ENCODE measurements at places on chromosomes 1 and 21. TPM values are rescaled to one million over a fixed set of nuclear protein-coding genes. Genes with fewer than 3 reads are reported as not detected.
A peak's percentile ranks its signal among the peaks of the same experiment; 100 is the strongest.

GRCh38 chr1:212689758-212690529, 9.7 kb downstream of the BATF3 start:
- DNase-seq: no peak

DNA sequence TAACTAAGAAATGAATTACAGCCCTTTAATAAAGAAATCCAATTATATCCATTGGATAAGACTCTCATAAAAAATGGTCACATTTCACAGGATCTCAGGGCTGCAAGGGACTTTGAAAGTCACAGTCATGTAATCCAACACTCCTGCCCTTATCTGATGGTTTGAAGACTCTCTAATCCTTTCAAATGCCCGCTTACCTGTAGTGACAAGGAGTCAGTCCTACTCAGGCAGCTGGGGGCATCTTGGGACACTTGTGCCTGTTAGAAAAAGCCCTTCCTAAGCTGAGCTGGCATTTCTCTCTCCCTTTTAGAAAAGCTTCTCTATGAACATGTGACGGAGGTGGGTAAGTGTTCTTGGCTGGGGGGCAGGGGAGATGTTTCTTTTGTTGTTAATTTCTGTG, 11.0 kb upstream of the ZNF691 start:
- DNase-seq: no peak

DNA sequence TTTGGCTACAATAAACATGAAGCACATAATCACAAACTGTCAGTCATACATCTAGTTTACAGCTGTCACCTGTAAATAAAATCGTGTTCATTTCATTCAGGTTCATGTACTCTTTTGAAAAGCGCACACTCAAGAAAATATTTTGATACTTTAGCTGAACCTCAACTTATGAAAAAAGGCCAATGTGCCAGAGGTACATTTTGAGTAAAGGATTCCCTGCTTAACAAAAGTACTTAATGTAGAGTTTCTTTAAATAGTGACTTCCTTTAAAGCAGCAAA, 37.7 kb upstream of the SLC30A10 start:
- DNase-seq: no peak

DNA sequence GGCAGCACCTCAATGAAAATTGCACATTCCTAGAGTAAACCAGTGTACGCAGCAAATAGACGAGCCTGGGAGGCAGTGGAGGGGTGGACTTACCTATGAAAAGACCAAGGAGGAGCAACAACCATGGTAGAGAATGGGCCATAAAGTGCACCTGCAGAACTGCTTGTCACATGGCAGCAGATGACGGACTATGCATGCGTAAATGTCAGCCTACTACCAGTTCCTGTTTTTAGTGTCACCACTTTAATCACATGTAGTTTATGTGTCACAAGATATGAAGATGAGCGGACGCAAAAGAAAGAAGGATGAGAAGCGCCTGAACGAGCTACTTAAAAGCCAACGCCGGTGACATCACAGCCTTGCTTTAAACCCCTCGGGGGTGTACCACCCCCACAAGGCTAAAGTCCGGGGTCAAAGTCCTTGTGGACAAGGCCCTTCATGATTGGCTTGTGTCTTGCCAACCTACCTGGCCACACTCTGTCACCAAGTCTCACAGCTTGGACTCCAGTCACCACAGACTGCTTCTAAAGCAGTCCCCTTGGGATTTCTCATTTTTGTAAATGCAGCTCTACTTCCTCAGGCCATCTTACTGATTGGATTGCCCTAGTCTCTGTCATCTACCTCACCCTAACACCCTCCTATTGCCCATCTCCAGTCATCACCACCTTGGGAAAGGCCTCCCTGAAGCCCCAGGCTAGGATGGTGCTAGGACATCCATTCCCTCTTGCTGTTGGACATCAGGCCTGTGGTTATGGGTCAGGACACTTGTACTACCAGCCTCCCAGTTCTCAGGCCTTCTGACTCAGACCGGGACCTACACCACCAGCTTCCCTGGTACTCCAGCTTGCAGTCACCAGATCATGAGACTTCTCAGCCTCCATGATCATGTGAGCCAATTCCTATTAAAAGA, 6.0 kb upstream of the LY9 start:
- no peak for DNase-seq

GRCh38 chr21:38712071-38712470, 93.7 kb upstream of the ETS2 start:
- no peak for DNase-seq

GRCh38 chr1:207248544-207249198, 72.8 kb upstream of the CD55 start:
- no peak for DNase-seq

The LAD1 gene
- not detected for total RNA-seq

- no peak for DNase-seq
Measured at GRCh38 chr1:6102532-6102845, 56.8 kb downstream of the KCNAB2 start.

GRCh38 chr1:54267815-54268761, 68.1 kb downstream of the MRPL37 start:
- DNase-seq: no peak

DNA sequence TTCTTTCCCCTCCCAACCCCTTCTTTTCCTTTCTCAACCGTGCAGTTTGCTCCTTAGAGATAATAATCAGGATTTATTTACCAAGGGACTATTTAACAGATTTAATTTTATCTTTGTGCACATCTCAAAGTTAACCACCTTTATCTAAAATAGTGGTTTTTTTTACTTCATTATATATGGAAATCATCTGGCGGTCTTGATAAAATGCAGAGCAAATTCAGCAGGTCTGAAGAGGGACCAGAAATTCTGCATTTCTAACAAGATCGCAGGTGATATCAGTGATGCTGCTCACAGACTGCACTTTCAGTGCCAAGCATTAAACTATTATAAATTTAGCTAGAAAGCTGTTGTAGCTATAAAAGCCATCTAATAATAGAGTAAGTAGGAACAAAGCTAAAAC, 83.4 kb upstream of the NEGR1 start:
- no peak for DNase-seq

DNA sequence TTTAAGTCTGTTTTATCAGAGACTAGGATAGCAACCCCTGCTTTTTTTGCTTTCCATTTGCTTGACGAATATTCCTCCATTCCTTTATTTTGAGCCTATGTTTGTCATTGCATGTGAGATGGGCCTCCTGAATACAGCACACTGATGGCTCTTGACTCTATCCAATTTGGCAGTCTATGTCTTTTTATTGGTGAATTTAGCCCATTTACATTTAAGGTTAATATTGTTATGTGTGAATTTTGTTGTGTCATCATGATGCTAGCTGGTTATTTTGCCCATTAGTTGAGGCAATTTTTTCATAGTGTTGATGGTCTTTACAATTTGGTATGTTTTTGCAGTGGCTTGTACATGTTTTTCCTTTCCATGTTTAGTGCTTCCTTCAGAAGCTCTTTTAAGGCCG, 50.7 kb upstream of the PDE4B start:
- no peak for DNase-seq

GRCh38 chr1:29332204-29332603, 95.9 kb downstream of the PTPRU start:
- peak; percentile 38 for DNase-seq

DNA sequence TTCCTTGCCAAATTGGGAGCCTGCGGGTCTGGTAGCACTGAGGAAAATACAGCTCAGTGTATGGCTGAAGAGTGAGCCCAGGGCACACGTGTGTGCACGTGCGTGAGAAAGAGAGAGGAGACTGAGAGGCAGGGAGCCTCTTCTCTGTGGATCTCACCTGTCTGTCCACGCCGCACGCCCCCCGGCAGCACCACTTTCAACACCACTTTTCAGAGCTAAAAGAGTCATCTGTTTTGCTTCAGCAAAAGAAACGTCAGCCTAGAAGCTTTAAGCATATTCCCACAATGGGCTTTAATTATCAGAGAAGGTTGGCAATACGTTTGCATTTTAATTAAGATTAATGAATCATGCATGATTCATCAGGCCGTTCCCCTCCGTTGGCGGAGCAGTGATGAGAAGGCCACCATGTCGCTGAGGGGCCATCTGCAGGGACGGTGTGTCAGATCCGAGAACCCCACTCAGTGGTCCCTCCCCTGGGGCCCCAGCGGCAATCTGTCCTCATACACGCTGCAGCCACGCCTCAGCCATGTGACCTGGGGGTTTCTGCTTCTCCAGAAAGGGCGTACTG, 56.8 kb downstream of the SIK1 start:
- no peak for DNase-seq

The EVI5 gene
- 2.9 TPM for total RNA-seq

DNA sequence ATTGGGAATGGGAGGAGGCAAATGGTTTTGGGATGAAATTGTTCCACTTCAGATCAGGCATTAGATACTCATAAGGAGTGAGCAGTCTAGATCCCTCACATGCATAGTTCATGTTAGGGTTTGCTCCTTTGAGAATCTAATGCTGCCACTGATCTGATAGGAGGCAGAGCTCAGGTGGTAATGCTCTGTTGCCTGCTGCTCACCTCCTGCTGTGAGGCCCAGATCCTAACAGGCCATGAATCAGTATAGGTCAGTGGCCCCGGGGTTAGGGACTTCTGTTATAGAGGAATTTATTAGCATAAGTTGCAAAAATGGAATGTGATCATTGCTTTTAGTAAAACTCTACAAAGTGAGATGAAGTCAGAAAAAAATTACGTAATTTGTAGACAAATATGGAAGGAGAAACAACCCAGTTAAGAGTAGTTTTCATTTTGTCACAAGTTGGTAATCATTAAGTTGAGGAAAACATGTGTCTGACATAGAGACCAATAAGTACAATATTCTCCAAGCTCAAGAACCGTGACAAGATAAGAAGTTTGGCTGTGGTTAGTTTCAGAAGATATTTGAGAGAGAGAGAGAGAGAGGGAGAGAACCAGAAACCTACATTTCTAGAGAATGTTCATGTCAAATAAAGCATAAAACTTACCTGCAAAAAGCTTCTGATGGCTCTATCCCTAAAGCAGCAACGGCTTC, 689.7 kb upstream of the PRMT6 start:
- no peak for DNase-seq

The LRRC3 gene
- 3.8 TPM for total RNA-seq

DNA sequence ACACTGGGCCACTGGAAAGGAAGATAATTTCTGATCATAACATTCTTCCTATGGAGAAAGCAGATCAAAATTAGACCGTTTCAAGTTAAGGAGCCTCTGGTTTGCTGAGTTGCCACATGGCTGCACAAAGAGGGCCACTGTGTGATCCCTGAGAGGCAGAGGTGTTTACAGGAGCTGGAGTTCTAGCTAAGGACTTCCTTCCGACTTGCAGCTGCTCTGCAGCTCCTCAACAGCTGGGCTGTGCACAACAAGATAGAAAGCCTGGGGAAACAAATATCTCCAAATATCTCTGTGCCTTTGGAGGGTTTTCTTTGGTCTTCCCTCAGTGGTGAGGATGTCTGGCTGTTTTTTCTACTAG, 26.8 kb downstream of the GADD45A start:
- DNase-seq: no peak

DNA sequence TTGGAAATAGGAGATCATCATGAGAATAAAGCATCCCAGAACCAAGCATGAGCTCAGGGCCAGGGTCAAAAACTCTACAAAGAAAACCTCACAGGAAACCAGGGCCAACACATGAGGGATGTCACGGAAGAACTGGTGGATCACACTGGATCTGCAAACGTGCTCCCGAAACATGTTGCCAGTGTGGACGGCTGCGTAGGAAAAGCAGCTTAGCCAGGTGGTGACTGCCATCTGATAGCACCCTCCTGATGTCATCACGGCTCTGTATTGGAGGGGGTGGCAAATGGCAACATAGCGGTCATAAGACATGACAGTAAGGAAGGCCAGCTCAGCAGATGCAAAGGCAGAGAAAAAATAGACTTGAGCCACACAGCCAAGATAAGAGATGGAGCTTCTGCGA, 20.9 kb downstream of the OR14I1 start:
- no peak for DNase-seq

- DNase-seq: no peak
Measured at GRCh38 chr1:53219711-53220110, 723 bp downstream of the CZIB start.

- peak; percentile 15 for DNase-seq
Measured at GRCh38 chr1:31830511-31830910, 14.7 kb upstream of the SPOCD1 start.

GRCh38 chr1:152013664-152014237, 20.1 kb upstream of the S100A10 start:
- DNase-seq: peak; percentile 66

The CENPS gene
- total RNA-seq: 13.5 TPM

The DNALI1 gene
- total RNA-seq: 0.18 TPM

- DNase-seq: no peak
Measured at GRCh38 chr1:53147174-53147573, 4.7 kb upstream of the SLC1A7 start.

The CELSR2 gene
- 2.2 TPM for total RNA-seq

GRCh38 chr1:247331525-247332214, at the start of gene ZNF496:
TSS of gene ZNF496 (minus strand) at chr1:247331867. CDS start at chr1:247329578, 2,289 bp downstream.
- DNase-seq: peak; percentile 40

DNA sequence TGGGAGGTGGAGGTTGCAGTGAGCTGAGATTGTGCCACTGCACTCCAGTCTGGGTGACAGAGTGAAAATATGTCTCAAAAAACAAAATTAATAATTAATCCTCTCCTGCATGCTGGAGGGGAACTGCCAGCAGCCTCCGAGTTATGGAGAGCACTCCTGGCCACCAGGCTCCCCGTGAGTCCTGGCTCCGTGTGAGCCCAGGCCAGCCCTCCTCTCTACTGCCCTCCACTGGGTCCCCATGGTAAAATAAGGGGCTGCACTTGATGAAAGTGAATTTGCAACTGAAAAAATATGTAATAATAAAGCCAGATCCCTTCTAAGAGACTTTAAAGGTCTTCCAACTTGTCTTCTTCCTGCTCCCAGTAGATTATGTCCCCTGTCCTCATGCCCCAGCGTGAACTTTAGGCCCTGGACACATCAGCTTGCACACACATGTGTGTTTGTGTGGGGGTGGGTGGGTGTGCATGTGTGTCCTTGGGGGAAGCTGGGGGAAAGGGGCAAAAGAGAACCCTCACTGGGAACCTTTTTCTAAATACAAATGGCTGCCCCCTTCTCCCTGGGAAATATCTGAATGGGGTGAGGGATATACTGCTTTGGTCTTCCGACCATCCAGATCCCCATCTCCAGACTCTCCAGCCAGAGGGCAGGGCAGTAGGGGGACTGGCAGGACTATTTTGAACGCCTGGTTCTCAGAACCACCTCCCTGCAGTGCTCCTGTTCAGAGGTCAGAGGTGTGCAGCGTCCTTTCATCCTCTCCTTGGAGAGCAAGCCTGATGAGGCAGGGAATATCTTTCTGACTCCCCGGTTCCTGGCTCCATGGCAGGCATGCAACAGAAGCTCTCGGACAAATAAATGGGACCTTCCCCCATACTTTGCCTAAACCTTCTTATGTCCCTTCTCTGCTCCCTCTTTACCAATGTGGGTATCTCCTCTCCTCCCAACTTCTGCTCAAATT, 26.2 kb downstream of the NEK2 start:
- DNase-seq: peak; percentile 34

DNA sequence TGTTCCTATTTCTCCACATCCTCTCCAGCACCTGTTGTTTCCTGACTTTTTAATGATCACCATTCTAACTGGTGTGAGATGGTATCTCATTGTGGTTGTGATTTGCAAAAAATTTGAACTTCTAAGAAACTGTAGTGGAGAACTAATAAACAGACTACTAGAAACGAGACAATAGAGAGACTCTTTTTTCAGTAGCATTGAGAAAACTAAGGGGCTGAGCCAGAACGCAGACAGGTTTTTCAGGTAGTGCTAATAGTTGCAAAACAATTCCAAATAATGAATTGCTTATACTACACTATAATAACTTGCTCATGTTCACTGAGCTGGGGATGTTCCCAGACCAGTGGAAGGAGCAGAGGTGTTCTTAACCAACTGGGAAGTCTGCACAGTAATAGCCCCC, 98.8 kb upstream of the DPH5 start:
- no peak for DNase-seq

- DNase-seq: no peak
Measured at GRCh38 chr1:35032384-35032739, 617 bp upstream of the ZMYM6 start.

Measured in activated CD4-positive, alpha-beta memory T cell treated with anti-CD3 and anti-CD28 coated beads, Interleukin-2, amount 10 ng/mL, durations not matched to agents 7 days and 5 days (primary cell).